Brain (organoid and tissue), 16 donors: ENCODE measurements at places on chromosomes 12 and 14.
A peak's percentile ranks its signal among the peaks of the same experiment; 100 is the strongest.

DNA sequence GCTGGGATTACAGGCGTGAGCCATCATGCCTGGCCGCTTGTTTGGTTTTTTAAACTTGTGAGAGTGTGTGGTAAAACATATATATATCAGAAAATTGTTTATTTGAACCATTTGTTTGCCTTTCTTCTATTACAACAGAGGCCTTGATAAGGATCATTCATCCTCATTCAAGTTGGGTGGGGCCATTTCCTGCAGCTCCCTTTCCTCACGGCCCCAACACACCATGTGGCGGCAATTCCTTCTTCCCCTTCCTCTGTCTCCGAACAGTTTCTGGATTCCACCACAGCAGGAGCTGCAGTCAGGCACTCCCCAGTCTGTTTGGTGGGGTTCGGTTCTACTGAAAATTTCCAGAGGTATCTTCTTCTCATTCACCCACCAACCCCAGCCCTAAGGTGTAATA, 42.0 kb upstream of the RASSF3 start:
- no peak for DNase-seq

- DNase-seq, result no peak
Observed at GRCh38 chr12:6948873-6949594, 2.1 kb upstream of the PTPN6 start.

- peak; percentile 46 for DNase-seq
Observed at GRCh38 chr14:103391048-103391447, 5.8 kb downstream of the MARK3 start.

GRCh38 chr14:102945346-102946130, 23.1 kb downstream of the AMN start:
- no peak for DNase-seq

DNA sequence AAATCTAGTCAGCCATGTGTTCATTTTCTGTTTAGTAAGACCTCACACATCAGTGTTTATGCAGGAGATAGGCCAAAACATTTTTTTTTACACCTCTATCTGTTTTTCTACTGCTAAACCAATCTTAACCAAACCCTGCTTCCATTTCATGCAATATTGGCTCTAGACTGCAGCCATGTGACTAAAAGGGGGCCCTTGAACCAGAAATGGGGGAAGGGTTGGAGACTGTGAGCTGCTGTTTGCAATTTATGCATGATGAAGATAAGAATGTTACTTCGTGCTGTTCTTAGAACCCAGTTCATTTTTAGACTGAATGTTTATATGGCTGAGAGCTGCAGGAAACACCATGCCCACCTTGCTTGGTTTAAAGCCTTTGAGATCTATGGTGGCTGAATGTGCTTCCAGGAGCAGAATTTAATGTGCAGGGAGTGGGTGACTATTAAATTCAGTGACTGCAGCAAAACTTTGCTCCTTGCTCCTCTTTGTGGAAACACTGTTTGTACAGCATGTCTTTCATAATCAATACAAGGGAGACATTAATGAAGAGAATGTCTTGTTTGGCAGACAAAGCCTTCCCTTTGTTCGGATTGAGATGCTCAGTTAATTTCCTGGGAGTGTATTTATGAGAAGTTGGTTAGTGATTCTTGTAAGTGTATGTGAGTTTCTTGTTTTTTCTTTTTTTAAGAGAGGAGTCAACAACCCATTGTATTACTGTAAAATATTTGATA, 53.6 kb downstream of the CHST11 start:
- no peak for DNase-seq

DNA sequence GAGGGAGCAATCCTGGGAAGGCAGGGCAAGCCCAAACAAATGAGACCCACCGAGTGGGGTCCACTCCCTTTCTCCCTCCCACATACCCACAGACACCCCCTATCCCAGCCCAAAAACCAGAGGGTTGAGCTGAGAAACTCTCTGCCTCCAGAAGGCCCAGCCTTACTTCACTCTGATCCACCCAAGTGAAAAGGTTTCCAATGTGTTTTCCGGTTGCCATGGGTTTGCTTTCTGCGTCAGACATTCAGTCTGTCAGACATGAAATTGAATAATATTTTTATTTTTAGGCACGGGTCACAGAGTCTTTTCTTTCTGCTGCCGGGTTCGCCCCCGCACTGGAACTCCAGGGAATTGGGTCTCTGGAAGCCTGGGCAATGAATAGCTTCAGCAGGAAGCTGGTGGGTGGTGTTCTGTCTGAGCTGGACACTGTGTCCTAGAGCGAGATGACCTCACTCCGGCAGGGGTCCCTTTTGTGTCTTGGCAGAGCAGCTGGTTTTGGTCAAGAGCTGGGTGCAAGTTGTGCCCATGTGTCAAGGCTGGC, 69.8 kb upstream of the CLMN start:
- DNase-seq, result no peak

- DNase-seq, result no peak
Observed at GRCh38 chr14:63228217-63228616, 24.0 kb downstream of the RHOJ start.

DNA sequence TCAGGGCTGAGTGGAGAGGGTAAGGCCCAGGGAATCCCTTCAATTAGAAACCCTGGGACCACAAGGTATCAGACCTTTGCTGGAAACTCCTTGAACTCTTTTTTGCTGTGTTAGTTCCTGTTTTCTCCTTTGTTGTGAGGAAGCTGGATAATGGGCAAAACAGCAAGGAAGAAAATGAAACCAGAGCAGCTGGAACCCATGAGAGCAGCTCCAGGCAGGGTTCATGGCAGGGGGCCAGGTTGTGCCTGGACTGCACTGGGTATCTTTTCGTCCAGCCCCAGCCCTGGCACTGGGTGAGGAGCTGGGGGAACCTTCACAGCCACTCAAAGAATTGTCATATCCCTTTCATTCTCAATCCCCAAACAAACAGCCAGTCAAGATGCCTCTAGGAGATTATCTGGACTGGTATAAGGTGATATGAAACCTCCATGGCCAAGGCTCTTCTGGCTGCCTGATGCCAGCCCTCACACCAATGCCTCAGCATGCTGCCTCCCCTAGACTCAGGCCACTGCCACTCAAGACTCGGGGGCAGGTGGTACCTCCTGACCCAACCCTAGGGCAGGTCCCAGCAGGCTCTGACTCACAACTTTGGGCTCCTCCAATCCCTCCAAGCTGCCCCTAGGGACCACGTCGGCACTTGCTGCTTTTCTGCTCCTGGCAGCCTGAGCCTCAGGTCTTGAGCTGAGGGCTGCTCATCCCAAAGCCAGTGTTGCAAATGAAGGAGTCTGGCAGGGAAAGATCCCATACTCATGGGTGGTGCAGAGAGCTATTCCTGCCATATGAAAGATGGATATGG, 16.5 kb downstream of the FAM186B start:
- no peak for DNase-seq

- DNase-seq, result no peak
Observed at GRCh38 chr12:114411071-114411837, 5.3 kb upstream of the TBX5 start.

GRCh38 chr12:133080368-133081158, at the start of gene ZNF140:
Gene ZNF140, plus strand, starts transcription at chr12:133080923. Its CDS starts 398 bp downstream, at chr12:133081321.
- DNase-seq, result peak; percentile 100

- no peak for DNase-seq
Observed at GRCh38 chr14:23023795-23024152, 10.9 kb downstream of the PSMB5 start.

DNA sequence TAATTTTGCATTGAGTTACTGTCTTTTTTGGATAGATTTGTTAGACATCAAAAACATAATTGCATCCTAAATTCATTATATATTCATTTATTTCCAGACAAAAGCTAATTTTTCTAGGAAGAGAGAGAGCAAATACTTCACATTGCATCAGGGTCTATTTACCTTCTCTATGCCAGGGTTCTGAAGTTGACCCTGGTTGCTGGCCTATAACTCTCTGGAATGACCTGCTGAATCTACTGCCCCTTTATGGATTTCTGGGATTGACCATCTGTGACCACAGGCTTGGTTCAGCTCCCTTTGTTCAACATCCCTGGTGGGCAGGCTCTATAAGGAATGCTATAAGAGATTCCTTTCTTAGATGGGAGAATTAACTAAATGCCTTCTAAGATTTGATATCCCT, 414.8 kb upstream of the STXBP6 start:
- DNase-seq, result no peak

DNA sequence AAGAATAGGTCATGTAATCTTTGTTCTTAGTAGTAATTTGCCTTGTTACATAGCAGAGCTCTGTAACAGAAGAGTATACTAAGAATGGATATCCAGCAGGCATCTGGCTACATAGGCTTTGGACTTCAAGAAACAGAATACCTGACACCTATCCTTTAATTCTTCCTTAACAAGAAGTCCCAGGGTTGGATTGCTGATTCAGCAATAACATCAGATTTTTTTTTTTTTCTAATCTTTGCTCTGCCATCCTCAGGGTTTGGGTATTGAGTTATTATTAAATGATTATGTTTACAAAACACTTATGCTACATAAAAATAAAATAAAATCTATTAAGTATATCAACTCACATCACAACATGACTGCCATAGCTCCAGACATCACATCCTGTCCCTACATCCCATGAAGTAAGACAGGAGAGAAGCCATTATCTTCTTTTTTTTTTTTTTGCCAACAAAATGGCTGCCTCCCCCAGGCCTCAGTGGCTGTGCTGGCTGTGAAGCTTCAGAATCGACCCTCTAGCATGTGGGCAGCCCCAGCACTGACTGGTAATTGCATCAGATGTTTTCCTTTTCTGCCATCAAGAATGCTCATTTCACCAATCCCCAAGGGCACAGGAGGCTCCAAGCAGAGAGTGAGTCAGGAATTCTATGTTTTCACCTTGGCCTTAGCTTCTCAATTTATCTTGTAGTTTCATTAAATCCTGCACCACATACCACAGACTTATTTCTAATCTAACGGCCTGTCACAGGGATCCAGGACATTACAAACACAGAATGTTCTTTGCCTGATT, 186.2 kb downstream of the DICER1 start:
- DNase-seq, result no peak

DNA sequence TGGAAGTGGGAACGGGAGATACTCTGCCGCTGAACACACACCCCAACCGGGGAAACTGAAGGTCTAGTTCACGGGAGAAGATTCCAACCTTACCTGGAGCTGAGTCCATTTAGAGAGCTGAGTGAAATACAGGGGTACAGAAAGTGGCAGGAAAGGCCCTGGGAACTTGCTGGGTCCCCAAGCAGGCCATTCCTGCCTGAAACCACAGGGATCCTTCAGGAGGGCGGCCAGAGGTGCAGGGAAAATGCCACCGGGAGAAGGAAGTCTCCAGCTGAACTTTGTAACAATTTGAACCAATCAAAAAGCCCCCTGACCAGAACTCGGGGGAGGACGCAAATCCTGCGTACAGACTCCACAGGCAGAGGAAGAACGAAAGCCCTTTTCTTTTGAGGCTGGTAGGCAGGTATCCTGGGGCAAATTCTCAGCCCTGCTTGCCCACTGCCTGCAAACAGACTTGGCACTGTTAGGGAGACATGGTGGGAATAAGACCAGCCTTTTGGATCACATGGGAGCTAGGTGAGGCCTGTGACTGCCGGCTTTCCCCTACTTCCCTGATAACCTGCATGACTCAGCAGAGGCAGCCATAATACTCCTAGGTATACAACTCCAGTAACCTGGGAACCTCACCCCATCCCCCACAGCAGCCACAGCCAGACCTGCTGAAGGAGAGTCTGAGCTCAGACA, 170.9 kb downstream of the SEC23A start:
- no peak for DNase-seq

DNA sequence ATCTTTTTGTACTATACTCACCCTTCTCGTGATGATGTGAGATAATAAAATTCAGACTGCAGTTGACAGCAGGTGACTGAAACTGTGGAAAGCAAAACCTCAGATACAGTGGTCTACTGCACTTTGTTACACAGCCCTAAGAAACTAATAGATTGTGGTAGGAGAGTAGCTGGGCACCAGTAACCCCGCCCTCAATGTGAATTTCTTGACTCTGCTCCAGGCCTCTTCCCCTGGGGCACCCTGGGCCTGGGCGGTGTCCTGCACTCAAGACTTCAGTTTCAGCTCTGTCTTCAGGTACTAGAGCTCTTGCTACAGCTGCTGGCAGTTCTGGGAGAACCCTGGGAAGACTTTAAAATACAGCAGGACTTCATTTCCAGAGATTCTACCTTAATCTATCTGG, 197.6 kb upstream of the AVPR1A start:
- DNase-seq, result no peak

DNA sequence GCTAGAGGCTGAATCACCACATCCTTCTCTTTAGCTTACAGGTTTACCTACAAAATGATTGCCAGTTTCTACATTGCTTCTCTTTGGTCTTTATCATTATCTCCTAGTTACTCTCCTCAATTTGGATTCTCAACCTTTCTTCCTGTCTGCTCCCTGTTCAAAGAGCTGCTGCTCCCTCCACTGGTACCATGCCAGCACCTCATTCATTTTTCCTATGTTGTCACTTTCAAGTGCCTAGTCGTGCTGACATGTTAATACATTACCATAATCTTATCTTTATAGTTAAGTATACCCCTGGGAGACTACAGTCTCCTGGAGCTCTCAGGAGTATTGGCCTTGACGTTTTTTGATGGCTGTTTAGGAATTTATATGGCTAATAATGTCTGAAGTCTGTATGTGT, 14.2 kb downstream of the FRS2 start:
- no peak for DNase-seq

DNA sequence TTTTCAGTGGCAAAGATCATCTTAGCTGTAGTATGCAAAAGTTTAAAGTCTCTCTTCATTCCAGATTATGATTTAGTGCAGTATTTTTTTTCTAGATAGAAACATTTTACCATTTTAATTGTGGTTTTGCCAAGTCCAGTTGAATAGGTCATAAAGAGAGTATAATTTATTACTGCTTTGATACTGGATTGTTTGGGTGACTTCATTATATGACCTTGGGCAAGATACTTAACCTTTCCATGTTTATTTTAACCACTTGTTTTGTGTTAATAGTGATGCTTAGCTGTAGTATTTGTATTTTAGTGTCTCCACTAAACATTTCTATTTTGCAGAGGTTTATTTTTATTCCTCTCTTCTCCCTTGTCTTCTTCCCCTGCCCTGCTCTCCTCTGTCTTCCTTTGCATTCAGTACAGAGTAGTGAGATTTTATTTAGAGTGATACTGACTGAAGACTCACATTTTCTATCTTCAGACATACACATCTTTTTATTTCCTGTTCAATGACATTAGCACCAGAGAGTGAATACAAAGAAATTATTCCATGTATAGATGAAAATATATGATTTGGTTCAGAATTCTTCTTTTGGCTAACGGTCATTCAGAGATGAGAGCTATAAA, 215.2 kb downstream of the ERC1 start:
- no peak for DNase-seq

DNA sequence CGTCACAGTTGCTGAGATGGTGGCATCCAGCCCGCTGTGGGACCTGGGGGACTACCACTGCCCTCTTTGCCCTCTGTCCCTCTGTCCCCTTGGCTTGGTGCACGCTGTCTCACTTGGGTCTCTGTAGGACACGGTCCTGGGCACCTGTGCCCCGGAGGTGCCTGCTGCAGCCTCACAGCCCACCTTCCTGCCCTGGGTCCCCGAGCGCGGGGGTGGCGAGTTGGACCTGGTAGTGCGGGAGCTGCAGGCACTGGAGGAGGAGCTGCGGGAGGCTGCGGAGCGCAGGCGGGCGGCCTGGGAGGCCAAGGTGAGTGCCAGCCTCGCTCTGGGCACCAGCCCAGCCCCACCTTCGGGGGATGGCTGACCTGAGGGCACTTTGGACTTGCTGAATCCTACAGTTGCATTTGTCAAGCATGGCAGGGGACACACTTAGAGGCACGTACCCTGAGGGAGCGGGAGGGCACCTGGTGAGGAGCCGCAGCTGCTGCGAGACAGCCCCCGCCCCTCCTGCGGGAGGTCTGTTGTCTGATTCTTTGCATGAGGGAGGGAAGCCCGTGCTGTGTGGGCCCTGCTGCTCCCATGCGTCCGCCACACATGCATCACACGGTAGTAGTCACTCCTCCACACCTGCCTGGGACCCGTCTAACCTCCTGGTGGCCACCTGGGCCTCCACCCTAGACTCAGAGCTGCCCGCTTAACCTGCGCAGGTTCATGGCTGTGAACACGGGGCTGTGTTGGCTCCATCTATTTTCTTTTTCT, 6.8 kb downstream of the TEDC1 start:
- no peak for DNase-seq
